CD4-positive, CD25-positive, alpha-beta regulatory T cell (primary cell): ENCODE measurements at places on chromosomes 5 and 9.

GRCh38 chr5:143435210-143435657, 31.7 kb upstream of the NR3C1 start:
- H3K4me1 ChIP-seq: peaks cover 31% of the 10 kb centered on the region
- peak overlapping the region; percentile 88 for H3K4me3 ChIP-seq
- H3K27ac ChIP-seq: peak overlapping the region; percentile 75
- no peaks in the 10 kb centered on the region for H3K27me3 ChIP-seq

DNA sequence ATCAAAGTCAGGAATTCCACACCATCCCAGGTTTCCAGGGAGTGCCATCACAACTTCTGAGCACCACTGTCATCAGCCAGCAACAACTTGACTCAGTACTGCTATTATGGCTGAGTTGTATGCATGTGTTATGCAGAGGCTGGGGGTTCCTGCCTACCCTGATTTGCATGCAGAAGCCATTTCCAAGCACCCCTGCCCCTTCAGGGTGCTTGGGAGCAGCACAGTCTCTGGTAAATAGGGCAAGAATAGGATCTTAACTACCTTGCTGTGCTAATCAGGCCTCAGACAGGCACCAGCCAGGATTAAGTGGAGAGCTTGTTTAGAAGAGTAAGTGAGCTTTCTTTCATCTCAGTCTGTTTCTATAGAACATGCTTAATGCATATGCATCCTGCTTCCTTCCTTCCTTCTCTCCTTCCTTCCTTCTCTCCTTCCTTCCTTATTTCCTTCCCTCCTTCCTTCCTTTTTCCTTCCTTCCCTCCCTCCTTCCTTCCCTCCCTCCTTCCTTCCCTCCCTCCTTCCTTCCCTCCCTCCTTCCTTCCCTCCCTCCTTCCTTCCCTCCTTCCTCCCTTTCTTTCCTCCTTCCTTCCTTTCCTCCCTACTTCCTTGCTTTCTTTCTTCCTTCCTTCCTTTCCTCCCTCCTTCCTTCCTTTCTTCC, 175.7 kb downstream of the FRMD3 start:
- no peak overlapping the region for H3K4me3 ChIP-seq

DNA sequence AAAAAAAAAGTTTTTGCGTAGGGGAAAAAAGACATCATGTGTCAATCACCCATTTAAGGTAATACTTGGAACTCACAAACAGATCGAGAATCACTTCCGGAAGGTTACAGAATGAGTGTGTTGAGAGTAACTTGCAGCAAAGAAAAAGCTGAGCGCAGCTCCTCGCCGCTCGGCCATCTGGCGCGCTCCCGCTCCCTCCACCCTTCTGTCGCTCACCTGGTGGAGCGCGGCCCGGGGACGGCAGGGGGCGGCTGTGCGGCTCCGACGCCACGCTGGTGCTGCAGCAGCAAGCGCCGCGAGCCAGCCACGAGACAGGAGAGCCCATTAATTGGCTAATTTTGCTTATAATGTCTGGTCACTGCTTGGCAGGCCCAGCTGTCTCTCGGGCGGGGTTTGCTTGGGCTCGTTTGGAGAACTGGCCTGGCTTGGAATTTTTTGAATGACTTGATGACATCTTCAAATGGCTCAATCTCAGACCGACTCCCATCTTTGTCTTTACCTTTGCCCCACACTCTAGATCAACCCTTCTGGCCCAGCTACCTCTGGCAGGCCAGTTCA, 601.8 kb downstream of the CCDC171 start:
- H3K4me1 ChIP-seq: no peaks in the 10 kb centered on the region
- no peaks in the 10 kb centered on the region for H3K27me3 ChIP-seq
- H3K27ac ChIP-seq: no peak overlapping the region
- peak overlapping the region; percentile 13 for H3K4me3 ChIP-seq
- peak; percentile 68 for DNase-seq

GRCh38 chr5:55232271-55232984, 980 bp downstream of the CCNO start:
- H3K27ac ChIP-seq: no peak overlapping the region
- H3K27me3 ChIP-seq: peaks cover 53% of the 10 kb centered on the region
- peaks cover 39% of the 10 kb centered on the region for H3K4me1 ChIP-seq
- peak overlapping the region; percentile 72 for H3K4me3 ChIP-seq

- DNase-seq: no peak
- H3K27me3 ChIP-seq: no peaks in the 10 kb centered on the region
Measured at GRCh38 chr9:136088481-136088938, 6.6 kb downstream of the NACC2 start.

DNA sequence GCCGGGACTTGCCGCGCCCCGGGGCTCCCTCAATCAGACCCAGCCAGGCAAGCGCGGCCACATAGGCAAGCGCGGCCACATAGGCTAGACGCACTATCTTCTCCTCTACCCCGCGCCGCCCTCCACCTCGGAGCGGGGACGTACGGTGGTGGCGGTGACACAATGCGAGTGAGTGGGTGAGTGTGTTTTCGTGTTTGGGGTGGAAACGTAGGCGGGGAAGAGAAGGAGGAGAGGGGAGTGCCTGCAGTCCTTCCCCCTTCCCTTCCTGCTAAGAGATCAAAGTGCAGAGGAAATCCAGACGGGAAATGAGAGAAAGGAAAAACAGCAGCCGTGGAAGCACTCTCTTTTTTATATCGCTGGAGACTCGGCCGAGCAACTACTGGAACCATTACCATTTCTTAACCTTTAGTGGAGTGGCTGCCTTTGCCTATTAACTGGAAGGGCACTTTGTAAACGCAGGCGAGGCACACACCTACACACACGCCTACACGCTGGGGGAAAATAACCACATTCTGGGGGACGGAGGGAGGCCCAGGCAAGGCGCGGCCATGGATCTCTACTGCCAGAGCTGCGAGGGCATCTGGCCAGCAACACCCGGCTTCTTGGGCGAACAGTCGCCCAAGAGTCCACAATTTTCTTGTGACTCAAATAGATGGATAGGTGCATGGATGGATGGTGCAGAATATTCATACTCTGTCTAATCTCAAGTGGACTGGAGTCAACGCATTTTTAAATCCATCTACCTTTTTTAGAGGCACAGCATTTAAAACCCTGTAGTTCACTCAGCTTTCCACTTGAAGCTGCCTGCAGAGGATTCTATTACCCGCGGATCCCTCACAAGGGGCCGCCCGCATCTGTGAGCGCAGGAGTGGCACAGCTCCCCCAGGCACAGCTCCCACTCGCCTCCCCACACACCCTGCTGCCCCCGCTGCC, 2.1 kb downstream of the EDIL3 start:
- peaks cover 7% of the 10 kb centered on the region for H3K27me3 ChIP-seq
- no peak overlapping the region for H3K27ac ChIP-seq
- H3K36me3 ChIP-seq: no peaks in the 10 kb centered on the region
- no peak overlapping the region for H3K4me3 ChIP-seq
- DNase-seq: no peak

DNA sequence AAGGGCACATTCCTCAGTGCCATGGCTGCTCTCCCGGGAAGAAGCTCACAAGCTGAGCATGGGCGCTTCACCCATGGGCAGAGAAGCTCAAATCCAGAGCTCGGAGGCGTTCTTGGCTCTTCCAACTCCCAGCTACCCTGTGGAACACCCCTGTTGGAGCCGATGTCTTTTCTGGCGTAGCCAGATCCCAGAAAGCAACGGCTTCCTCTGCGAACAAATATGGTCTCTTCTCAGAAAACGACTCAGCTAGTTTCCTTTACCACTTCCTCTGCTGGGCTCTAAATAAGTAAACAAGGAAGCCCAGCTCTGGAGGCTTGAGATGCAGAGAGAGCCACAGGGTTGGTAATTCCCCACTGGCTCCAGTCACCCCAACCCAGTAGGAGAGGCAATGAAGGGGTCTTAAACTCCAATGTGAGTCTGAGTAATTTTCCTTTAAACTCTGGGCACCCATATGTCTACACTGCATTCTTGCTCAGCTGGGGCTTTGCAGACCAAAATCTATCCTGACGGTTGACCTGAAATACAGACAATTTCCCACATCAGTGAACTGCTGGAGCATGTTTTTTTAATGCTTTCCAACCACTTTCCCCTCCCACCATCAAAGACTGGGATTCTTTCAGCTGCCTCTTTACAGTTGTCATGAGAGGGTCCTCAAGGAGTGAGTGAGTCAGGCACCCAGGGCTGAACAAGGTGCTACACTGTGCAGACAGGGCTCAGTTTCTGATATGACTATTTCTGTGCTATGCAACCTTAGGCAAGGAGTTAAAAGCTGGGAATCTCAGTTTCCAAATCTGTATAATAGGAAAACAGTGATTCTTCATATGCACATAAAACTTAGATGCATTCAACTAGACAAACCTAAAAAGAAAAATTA, at the start of gene LCP2:
TSS of gene LCP2 (minus strand) at position 189 of the 874 bp plus-strand sequence. CDS start at position 23, 166 bp downstream.
- H3K4me1 ChIP-seq: peaks cover 80% of the 10 kb centered on the region
- peak; percentile 52 for DNase-seq
- H3K27ac ChIP-seq: peak within 1 kb of the TSS; percentile 83

DNA sequence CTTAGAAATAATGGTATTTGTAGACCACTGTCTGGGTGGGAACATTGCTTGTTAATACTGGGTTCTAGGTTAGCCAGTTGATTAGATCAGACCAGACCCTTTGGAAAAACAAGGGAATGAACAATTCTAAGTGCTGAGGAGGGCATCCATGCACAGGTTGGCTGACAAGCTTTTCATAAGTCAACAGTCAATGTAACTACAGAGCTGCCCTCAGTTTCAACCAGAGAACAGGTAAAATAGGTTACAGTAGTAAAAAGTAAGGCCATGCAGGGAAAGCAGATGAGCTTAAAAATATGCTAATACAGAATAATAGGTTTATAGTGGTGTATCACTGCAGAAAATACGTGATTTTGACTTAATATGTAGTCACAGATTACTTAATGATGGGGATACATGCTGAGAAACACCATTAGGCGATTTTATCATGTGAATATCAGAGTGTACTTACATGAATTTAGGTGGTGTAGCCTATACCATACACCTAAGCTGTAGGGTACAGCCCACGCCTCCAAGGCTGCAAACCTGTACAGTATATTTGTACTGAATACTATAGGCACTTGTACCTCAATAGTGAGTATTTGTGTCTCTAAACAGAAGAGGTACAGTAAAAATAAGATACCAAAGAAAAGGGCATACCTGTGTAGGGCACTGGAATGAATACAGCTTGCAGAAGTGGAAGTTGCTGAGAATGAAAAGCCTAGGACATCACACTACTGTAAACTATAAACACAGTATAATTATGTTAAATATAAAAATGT, 6.1 kb upstream of the FGF18 start:
- no peak for DNase-seq
- no peaks in the 10 kb centered on the region for H3K27me3 ChIP-seq
- H3K4me1 ChIP-seq: peaks cover under 1% of the 10 kb centered on the region

GRCh38 chr9:112278152-112278551, 55.3 kb downstream of the PTBP3 start:
- H3K27ac ChIP-seq: no peak overlapping the region
- no peak for DNase-seq
- H3K4me1 ChIP-seq: peaks cover 8% of the 10 kb centered on the region
- H3K4me3 ChIP-seq: no peak overlapping the region

DNA sequence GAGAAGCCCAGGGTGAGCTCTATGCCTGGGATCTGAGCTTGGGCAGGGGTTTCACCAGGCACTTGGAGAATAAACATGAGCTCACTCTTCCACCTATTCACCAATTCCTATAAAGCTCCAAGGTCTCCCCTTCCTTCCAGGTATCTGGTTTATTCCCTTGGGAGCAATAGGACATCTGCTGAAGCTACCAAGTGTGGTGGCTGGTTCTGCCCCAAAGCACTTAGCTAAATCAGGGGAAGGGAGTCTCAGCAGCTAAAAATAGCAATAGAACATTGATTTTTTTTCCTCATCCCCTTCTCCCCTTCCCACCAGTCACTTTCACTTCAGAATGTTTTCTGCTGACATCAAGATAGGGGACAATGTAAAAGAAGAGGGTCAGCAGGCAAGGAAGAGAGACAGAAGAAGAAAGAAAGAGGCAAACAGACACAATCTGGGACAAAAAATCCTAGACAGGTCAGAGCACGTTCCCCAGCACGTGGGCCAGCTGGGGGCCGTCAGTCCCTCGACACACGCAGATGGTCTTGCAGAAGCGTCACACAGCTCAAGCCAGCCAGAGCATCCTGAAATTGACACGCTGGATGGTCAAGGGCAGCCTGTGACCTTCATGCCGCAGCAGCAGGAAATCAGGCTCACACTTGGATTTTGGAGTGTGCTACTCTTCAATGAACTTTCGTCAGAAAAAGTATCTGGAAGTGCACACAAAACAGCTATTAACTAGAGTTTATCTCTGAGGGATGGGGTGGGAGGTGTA, 176.0 kb downstream of the ZNF608 start:
- no peaks in the 10 kb centered on the region for H3K36me3 ChIP-seq
- no peak for DNase-seq
- H3K27me3 ChIP-seq: no peaks in the 10 kb centered on the region

GRCh38 chr5:306011-306805, 15.3 kb upstream of the AHRR start:
- H3K27ac ChIP-seq: no peak overlapping the region
- no peaks in the 10 kb centered on the region for H3K27me3 ChIP-seq
- peaks cover 55% of the 10 kb centered on the region for H3K36me3 ChIP-seq
- DNase-seq: no peak
- H3K4me1 ChIP-seq: no peaks in the 10 kb centered on the region

DNA sequence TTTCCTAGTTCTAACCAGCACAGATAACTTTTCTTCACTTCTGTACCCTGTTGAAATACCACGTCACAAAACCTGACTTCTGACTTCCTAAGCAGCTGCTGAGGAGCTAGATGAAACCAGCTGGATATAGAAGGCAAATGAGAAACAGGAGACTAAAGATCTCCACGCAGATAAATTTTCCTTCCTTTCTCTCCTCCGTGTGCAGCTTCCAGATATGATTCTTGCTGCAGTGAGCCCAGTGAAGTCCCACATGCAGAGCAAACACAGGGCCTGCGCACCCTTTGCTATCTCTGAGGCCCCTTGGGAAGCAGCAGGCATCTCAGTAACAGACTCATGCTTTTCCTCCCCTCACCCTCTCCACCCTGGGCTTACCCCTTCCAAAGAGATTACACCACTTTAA, 1638.3 kb downstream of the MAT2B start:
- no peak overlapping the region for H3K27ac ChIP-seq
- no peak for DNase-seq
- H3K36me3 ChIP-seq: no peaks in the 10 kb centered on the region
- H3K4me3 ChIP-seq: no peak overlapping the region

GRCh38 chr5:25850581-25850980, 1187.8 kb downstream of the CDH9 start:
- H3K36me3 ChIP-seq: no peaks in the 10 kb centered on the region
- no peaks in the 10 kb centered on the region for H3K4me1 ChIP-seq
- no peaks in the 10 kb centered on the region for H3K27me3 ChIP-seq
- DNase-seq: no peak

- no peak overlapping the region for H3K27ac ChIP-seq
- H3K36me3 ChIP-seq: no peaks in the 10 kb centered on the region
- DNase-seq: no peak
- H3K4me3 ChIP-seq: no peak overlapping the region
- H3K27me3 ChIP-seq: peaks cover 5% of the 10 kb centered on the region
- peaks cover 7% of the 10 kb centered on the region for H3K4me1 ChIP-seq
Measured at GRCh38 chr5:76813982-76814562, 4.8 kb upstream of the F2RL1 start.

GRCh38 chr5:154849791-154850201, 607 bp downstream of the FAXDC2 start:
- no peaks in the 10 kb centered on the region for H3K27me3 ChIP-seq
- no peak for DNase-seq
- no peaks in the 10 kb centered on the region for H3K4me1 ChIP-seq
- H3K27ac ChIP-seq: no peak overlapping the region
- no peak overlapping the region for H3K4me3 ChIP-seq
